Cardiac muscle cell (in vitro differentiated cells and primary cell): ENCODE measurements at places on chromosomes 5 and 9. TPM values are rescaled to one million over a fixed set of nuclear protein-coding genes. Genes with fewer than 3 reads are reported as not detected.

SPATA31E1 gene
- total RNA-seq: not detected in 2 replicates

CLIC3 gene
- total RNA-seq: not detected in 2 replicates

AGXT2 gene
- total RNA-seq: 0.07 TPM in 1 of 2 replicates, not detected in the other

NMUR2 gene
- not detected in 2 replicates for total RNA-seq

HAVCR2 gene
- 0.04 and 1.3 TPM in 2 replicates for total RNA-seq

DNAH5 gene
- under 0.01 and 0.03 TPM in 2 replicates for total RNA-seq

GPR150 gene
- 0.07 and 0.57 TPM in 2 replicates for total RNA-seq

SLC36A3 gene
- not detected in 2 replicates for total RNA-seq

IFNB1 gene
- total RNA-seq: not detected in 2 replicates

DNA sequence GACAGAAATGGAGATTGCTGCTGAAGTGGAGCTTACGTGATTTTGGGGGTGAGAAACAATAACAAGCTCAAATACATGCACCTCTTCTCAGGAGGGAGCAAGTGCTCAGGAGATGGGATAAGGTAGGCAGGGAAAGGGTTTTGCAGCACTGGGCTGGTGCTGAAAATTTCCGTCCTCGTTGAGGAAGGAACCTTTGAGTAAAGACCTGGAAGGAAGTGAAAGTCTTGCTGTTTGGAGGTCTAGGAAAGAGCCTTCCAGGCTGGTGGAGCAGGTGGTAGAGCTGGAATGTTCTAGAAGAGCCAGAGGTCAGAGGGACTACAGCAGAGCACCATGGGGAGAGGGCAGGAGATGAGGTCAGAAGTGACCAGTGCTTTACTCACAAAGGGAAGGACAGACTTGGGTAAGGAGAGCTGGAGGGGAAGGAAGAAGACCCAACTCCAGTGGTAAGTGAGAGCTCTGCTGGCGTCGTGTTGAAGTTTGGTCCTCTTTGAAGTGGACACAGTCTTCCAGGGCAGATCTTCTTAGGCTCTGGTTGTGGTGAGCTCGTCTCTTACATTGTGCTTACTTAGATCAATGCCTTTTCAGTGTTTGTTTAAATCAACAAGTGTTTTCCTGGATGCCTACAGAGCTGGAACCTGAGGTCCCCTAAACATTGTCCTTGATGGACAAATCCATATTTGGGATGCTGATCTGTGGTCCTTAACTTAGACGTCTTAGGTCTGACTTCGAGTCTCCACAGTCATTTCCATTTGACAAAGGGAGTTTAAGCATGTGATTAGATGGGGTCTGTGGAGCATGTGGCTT, 21.0 kb downstream of the ANKRD33B start:
- DNase-seq: no peak

GRCh38 chr9:114432323-114433067, 44.7 kb upstream of the AKNA start:
- DNase-seq: no peak

DNA sequence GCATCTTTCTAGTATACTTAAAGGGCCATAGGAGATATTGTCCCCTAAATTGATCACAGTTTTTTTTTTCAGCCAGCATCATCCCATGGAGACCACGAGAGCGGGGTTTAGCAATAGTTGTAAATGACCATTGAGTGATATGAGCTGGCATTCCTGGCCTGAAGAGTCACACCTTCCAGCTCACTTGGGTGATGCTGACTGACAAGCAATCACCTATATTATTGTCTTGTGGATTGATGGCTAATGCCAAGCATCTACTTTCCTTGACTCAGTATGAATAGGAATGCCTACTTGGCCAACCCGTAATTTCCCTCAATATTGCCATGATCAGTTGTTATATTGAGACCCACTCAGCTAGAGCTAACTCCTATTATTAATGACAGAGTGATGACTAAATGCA, 70.5 kb downstream of the ADAMTSL1 start:
- DNase-seq: no peak

GRCh38 chr5:30908356-30908755, 285.1 kb upstream of the CDH6 start:
- no peak for DNase-seq

DNA sequence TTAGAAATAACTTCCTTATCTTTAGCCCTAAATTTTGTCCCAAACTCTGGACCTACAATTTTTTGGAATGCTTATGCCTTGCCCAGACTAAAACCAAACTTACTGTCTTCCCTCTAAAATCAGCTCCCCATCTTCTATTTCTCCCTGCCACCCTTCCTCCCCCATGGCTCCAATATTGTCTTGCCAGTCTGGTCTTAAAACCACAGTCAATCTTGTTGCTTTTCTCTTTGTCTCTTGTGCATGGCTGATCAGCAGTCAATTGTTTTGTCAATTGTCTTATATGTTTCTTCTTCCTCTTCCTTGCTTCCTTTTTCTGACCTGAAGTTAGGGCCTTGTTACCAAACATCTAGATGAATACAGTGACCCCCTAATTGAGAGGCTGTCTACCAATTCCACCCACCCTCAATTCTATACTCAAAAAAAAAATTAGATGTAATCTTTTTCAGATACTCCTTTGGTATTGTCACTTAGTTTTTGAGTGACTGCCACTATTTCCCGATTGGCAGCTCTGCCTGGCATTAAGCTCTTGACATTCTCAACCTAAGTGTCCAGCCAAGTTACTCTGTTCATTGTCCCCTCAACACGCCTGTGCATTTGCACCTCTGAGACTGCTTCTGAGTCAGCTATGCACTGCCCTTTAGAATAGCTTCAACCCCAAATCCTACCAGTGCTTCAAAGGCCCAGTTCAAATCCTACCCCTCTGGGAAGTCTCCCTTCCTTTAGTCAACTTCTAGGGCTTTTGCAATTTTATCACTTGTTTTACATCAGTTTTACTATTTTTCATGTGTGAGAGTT, 2.5 kb downstream of the PDCD1LG2 start:
- no peak for DNase-seq

GRCh38 chr5:154753792-154754191, 1.4 kb upstream of the LARP1 start:
- DNase-seq: peak; percentile 96

GRCh38 chr5:103232393-103232999, 26.1 kb upstream of the MACIR start:
- DNase-seq: peak; percentile 51

DNA sequence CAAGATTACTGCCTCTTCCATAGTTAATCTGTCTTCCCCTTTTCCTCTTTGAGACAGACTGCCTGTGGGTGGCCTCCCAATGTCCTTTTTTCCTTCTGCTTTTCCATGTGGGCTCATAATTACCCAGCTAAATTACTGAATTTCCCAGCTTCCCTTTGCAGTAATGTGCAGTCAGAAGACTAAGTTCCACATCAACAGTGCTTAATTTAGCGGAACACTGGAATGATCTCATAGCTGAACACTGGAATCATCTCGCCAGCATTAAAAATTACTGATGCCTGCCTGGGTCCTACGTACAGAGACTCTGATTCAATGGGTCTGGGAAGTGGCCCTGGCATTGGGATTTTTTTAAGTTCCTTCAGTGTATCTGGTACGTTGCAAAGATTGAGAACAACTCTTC, 84.3 kb downstream of the DNAH5 start:
- no peak for DNase-seq

GRCh38 chr5:169641253-169641652, 4.2 kb downstream of the DOCK2 start:
- DNase-seq: peak; percentile 68

GRCh38 chr5:97553604-97554452, 370.8 kb upstream of the RIOK2 start:
- no peak for DNase-seq

- no peak for DNase-seq
Measured at GRCh38 chr5:57193757-57194413, 20.0 kb downstream of the GPBP1 start.

GRCh38 chr5:176151281-176151680, 86.9 kb upstream of the SIMC1 start:
- DNase-seq: no peak

DNA sequence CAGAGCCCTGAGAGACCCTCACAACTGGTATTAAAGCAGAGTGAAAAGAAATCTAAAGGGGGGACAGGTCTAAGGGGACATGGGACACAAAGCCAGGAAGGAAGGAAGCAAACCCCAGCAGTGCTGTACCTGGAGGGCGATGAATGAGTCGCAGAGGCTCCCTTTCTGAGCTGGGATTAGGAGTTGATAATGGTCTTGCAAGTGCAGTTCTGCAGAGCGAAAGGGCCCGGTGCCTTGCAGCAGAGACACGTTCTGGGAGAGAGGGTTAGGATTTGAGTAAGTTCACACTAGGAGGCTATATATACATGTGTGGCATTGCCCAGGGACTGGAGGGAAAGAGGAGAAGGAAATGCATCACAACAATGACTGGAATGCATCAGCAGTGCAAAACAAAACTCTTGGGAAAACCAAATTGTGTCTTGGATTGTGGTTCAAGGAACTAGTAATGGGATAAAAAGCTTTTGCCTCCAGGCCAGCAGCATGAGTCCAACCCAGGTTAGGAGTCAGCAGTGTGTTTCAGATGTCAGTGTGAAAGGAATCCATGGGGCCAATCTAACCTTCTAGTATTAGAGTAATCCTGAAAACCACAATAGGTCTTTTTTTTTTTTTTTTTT, 38.8 kb upstream of the LIFR start:
- DNase-seq: no peak

- no peak for DNase-seq
Measured at GRCh38 chr9:38154501-38155421, 85.7 kb upstream of the SHB start.

DNA sequence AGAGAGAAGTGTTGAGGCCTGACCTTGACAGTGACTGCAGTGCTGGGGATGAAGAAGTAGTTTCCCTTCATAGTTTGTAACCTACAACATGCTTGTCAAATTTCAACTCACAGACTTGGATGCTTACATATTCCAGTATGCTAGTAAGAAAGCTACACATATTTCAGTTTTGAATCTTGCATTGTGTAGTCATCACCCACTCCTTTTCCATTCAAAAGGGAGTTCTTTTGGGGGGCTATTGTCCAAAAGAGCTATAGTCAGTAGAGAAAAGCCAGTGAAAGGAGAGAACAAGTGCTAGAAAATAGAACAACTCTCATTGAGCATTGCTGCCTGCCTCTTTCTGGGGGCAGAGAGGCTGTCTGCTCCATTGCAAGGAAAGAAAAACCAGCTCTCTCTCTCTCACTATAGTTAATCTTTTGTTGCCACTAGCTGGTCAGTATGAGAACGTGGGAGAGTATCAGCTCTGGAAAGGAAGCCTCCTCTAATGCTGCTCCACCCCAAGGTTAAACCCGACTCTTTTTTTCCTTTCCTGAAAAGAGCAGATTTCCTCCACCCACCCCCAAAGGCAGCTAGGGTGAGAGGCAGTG, 7.3 kb downstream of the ASTN2 start:
- DNase-seq: no peak

- no peak for DNase-seq
Measured at GRCh38 chr5:15334551-15335266, 165.3 kb upstream of the FBXL7 start.

DNA sequence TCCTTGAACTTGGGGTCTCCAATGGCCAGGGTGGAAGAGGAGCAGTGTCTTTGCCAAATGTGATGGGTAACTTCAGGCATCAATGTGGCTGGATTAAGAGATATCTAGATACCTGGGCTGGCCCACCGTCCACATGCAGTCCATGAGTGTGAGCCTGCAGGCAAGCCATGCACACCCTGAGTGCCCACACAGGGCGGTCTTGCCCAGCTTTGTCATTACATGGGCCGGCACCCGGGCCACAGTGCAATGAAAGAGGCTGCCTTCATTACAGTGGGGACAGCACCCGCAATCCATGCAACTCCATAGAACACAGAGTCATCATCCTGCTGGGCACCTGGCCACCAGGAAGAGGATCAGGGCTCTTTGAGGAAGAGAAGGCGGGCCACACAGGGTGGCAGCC, 263.8 kb upstream of the IRX1 start:
- no peak for DNase-seq

DNA sequence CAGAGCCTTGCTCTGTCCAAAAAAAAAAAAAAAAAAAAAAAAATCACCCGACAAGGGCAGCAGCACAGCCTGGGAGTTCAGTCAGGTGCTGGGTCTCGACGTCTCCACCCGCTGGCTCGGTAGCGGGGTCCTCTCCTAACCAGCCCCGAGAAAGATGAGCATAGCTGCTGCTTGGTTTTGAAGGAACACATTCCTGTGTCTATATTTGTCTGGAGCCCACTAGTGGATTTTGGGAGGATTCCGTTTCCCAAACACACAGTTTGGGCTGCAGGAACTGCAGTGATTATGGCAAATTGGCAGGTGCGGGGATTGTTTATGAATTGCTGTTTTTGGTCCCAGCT, 1.2 kb downstream of the OTULINL start:
- no peak for DNase-seq

GRCh38 chr9:134358026-134358661, 31.9 kb downstream of the RXRA start:
- no peak for DNase-seq

DNA sequence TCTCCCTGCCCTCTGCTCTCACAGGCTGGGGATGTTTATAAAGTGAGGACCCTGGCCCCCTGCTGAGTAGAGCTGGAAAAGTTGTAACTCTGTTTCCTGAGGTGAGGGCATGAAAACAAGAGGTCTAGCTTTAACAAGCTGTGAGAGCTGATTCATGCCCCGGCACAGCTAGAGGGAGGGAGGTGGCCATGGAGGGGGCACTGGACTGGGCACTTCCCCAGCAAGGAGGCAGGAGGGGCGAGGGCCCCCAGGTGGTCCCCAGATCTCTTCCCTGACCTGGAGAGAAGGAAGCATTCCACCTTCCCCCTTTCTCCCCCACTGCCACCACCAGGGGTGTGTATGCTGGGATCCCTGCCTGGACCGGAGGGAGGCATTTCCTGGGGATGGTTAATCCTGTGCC, at the start of gene MSMP:
Gene MSMP (minus strand): TSS at position 13 of the 400 bp plus-strand sequence. CDS start 147 bp downstream, outside the sequence.
- DNase-seq: no peak

- DNase-seq: peak; percentile 54
Measured at GRCh38 chr5:74954919-74955318, 88.7 kb upstream of the FAM169A start.
